DMS79 treated with DMSO at 0.1 percent for 48 hours (cell line): ENCODE measurements at places on chromosomes 7 and 10.

DNA sequence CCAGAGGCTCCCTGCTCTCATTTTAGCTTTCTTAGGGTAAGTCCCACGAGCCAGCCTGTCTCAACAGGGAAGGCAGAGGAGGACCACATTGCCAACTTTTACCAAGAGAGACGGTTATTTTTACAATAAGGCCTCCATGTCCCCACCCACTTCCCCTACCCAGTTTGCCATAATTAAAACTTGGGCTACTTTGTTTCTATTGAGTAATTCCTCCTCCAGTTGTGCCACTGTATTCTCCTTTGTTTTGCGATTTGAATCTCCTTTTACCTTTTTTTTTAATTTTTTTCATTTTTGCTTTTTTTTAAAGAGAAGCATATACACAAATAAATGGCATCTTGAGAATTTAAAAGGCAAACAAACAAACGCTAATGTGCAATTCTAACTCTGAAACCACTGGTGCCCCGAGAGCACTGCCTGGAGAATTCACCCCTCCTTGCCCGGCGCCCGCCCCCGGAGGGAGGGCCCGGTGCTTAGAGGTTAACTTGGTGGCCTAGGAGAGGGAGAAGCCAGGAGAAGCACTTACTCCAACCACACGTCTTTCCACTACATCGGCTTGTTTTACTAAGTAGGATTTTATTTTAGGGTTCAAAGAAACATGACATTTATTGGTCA, 282.3 kb downstream of the USP6NL start:
- DNase-seq = no peak

GRCh38 chr10:4291990-4292389, 507.0 kb upstream of the KLF6 start:
- no peak for DNase-seq

DNA sequence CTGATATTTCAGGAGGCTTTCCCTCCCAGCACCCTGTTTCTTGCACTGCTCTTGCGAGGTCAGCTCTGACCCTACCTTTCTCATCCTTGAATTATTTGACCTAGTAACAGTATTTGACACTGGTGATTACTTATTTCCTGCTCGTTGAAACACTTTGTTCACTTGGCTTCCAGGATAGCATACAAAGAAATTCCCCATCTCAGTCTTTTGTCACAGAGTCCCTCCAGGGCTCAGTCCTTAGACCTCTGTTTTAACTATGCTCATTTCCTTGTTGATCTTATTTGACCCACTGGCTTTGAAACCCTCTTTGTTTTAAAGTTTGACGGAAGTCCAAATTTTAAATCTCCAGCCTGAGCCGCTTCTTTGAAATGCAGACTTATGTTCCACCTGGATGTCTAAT, 29.9 kb downstream of the BMPR1A start:
- DNase-seq = no peak

DNA sequence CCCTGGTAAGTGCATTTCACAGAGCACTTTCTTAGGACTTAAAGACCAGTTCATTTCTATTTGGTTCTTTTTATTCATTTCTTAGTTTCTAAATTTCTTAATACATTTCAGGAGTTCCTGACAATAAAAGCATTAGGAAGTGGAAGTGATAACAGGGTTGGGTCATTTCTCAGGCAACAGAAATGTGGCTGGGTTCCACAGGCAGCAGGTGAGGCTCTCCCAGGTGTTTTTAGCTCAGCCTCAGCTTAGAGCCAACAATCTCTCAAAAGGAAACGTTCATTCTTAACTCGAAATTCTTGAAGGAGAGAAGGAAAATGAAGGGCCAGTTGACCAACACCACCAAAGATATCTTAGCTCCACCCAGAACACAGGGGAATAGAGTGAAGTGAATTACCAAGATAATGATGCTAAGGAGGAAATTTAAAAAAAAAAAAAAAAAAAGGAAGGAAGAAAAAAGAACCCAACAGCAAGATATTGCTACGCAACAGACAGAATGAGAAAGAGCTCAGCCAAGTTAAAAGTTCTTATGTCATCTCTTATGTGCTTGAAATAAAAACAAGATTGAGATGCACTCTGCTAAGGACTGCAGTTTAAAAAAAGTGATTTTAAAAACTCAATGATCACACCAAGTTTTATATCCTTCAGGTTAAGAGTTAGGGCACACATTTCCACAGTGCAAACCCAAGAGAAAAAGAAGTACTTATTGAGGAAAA, 230.1 kb downstream of the GLI3 start:
- no peak for DNase-seq

DNA sequence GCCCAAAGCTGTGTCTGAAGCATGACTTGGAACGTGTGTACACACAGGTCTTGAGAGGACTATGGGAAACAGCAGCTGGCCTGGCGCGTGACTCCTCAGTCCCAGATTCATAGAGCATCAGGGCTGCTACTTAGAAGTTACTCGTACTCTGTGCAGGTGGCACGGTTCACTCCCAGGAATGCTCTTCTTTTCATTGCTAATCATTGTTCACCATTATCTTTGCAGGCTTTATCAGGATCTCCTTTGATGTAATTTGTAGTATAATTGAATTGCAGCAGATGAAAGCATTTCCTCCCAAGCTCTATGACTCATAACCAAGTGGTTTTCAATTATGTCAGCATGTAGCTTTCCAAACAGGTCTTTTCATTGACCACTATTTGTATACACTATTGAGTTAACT, 938.9 kb downstream of the NRG3 start:
- DNase-seq = no peak

GRCh38 chr10:3173171-3173878, 743 bp upstream of the PITRM1 start:
- no peak for DNase-seq

- DNase-seq = no peak
Measured at GRCh38 chr7:16528520-16528919, 1.9 kb downstream of the LRRC72 start.

- DNase-seq = no peak
Measured at GRCh38 chr10:21813946-21814345, 189.6 kb downstream of the DNAJC1 start.

- no peak for DNase-seq
Measured at GRCh38 chr10:43822631-43823580, 174.2 kb upstream of the ZNF32 start.

DNA sequence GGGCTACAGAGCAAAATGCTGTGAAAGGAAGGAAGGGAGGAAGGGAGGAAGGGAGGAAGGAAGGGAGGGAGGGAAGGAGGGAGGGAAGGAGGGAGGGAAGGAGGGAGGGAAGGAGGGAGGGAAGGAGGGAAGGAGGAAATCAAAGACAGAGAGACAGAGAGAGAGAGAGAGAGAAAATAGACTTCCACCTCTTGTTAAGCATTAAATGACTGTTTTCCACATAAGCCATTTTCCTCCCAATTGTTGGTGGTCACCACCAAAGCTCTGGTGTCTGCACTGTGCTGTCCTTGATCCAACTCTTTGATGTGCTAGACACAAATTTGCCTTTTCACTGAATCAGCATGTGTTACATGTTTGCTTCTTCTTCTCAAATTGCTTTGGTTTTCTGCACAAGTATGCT, 90.7 kb upstream of the INHBA start:
- no peak for DNase-seq

- no peak for DNase-seq
Measured at GRCh38 chr7:18457832-18458231, 37.7 kb upstream of the HDAC9 start.

GRCh38 chr7:22420973-22421635, 64.2 kb upstream of the RAPGEF5 start:
- DNase-seq = no peak

- no peak for DNase-seq
Measured at GRCh38 chr10:25768167-25768566, 165.9 kb upstream of the MYO3A start.

GRCh38 chr7:18053177-18053928, 25.7 kb upstream of the PRPS1L1 start:
- no peak for DNase-seq

- DNase-seq = no peak
Measured at GRCh38 chr10:121624836-121625486, 26.7 kb upstream of the FGFR2 start.

GRCh38 chr7:101988513-101988912, 171.1 kb downstream of the CUX1 start:
- DNase-seq = no peak

DNA sequence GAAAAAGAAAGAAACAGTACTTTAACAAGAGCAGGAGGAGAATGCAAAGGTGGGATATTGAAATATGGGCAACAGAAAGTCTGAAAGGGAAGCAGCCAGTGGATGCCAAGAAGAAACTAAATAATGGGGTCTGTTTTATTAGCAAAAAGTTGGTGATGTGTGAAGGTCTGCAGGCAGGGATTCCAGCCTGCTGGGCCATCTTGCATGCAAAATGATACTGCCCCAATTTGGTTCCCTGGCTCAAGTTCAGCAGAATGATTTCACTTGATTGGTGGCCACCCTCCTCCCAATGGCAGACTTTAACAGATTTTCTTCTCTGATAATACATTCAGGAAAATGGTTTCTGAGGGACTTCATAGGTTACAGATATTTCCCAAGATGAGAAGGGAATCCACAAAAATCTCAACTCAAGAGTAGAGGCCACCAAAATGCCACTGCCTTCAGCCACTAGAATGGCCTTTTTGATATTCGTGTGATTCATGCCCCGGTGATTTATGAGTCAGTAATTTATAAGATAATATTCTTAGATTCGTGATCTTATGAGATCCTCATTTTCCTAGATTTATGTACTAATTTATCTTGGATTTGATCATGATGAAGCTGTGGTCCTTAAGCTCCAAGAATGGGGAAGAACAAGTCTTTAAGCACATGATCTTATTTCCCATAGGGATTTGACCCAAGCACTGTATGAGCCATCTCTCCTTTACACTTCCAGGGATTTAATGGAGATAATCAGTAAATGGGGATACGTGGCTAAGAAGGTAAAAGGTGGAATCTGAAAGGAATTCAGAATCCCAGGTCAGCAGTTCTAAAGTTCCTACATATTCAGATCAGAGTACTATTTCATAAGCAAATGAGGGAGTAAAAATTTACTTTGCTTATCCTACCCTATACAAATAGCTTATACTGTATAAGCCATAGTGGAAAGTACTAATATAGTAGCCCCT, 32.3 kb upstream of the ADD3 start:
- DNase-seq = no peak

- no peak for DNase-seq
Measured at GRCh38 chr10:37220866-37221265, 95.5 kb downstream of the ANKRD30A start.

GRCh38 chr7:139893461-139893860, 64.4 kb downstream of the TBXAS1 start:
- no peak for DNase-seq

DNA sequence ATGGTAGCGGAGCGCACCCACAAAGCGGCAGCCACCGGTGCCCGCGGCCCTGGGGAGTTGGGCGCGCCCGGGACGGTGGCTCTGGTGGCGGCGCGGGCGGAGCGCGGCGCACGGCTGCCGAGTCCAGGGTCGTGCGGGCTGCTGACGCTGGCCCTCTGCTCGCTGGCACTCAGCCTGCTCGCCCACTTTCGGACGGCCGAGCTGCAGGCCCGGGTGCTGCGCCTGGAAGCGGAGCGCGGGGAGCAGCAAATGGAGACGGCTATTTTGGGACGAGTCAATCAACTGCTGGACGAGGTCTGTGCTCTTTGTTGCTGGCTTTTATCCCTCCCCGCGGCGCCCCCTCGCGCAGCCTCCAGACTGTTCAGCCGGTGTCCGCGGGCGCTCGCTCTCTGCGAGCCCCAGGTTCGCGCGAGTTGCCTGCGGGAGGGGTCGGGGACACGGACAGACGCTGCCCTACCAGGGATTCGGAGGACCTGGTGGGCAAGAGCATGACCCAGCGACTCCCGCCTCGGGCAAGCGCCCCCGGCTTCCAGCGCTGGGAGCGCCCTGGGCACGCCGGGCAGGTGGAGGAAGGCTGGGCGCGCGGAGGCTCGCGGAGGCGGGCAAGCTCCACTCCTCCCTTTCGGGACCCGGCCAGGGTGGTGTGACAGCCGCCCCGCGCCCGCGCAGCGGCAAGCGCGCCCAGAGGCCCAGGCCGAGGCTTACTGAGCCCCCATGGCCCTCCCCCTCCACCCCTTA, 887 bp downstream of the COL13A1 start:
- no peak for DNase-seq

DNA sequence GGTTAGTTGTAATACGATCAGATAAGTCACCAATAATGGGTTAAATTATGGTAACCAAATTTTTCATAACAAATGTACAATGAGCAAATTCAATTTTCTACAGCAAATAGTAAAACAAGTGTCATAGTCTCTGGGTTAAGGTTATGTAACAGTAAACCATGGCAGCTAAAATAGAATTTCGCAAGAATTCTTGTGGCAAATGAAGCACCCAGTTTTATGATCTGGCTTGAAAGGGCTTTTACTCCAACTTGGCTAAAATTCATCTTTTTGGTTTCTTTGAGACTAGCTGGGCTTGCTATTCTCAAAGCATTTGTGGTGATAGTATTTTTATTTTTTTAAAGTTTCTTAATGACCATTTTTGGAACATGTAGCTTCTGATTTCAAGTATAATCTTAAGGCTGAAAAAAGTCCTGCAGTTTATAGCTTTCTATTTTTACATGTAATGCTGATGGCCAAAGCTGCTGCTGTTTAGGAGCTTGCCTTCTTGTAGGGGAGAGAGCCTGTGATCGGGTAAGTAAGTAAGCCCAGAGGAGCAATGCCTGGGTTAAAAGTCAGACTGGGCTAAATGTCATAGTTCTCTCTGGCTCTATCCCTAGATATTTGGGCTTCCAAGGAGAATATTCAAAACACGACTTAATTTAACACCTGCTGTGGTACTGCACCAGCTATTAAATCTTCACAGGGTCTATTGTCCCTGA, 55.5 kb upstream of the SYPL1 start:
- DNase-seq = no peak

DNA sequence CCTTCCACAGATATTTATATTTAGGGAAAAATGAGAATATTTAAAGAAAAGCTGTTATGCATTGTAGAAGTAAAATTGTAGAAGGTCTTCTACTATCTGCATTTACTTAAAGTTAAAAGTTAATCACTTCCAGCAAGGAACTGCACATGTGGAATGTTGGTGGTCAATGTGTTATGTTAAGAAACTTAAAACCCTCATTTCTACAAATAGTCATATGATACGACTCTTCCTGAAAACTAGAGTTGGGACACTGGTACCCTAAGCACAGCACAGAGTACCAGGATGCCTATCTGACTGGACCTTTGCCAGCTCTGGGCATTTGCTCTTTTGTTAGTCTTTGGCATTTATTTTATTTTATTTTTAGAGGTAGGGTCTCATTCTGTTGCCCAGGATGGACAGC, 524.2 kb upstream of the GALNT17 start:
- no peak for DNase-seq

- no peak for DNase-seq
Measured at GRCh38 chr10:16648366-16648765, 126.7 kb upstream of the C1QL3 start.

- DNase-seq = no peak
Measured at GRCh38 chr10:35423505-35424306, 87.4 kb downstream of the CCNY start.
